ENCODE measurements at places on chromosomes 4 and X. TPM values are rescaled to one million over a fixed set of nuclear protein-coding genes. Genes with fewer than 3 reads are reported as not detected.

GUCY1A1 gene
- 213 TPM for total RNA-seq

IGFBP7 gene
- 116 TPM for total RNA-seq

ZFP42 gene
- not detected for total RNA-seq

LIMCH1 gene
- total RNA-seq: 9.6 TPM

VCX3B gene
- total RNA-seq: not detected

SOX3 gene
- not detected for total RNA-seq

MAGEA2B gene
- not detected for total RNA-seq

KCND1 gene
- total RNA-seq: 0.87 TPM

PRKG2 gene
- total RNA-seq: 25.7 TPM

COL4A5 gene
- total RNA-seq: 5.6 TPM

PROM1 gene
- total RNA-seq: 69.6 TPM

TMSB15A gene
- total RNA-seq: 0.47 TPM

SYN1 gene
- 4.1 TPM for total RNA-seq

PHEX gene
- not detected for total RNA-seq

MAMLD1 gene
- total RNA-seq: 0.69 TPM

AKAP17A gene
- total RNA-seq: 40.8 TPM

CXorf49 gene
- not detected for total RNA-seq

MAP7D2 gene
- 1.7 TPM for total RNA-seq

PFKFB1 gene
- 0.19 TPM for total RNA-seq

ARHGAP4 gene
- total RNA-seq: 35.0 TPM

KLHL15 gene
- total RNA-seq: 3.3 TPM

MGAT4D gene
- not detected for total RNA-seq

FAM156A gene
- 22.2 TPM for total RNA-seq

DNASE1L1 gene
- total RNA-seq: 30.8 TPM

HSD17B13 gene
- 0.36 TPM for total RNA-seq

RASSF6 gene
- total RNA-seq: 41.1 TPM

FOXR2 gene
- total RNA-seq: not detected

CT55 gene
- total RNA-seq: not detected

CXCL11 gene
- not detected for total RNA-seq

GAGE2A gene
- not detected for total RNA-seq

PPP4R3C gene
- not detected for total RNA-seq

MAGEB4 gene
- total RNA-seq: not detected

F8A2 gene
- not detected for total RNA-seq

FIP1L1 gene
- 38.9 TPM for total RNA-seq

PGAM4 gene
- total RNA-seq: not detected

CXXC4 gene
- total RNA-seq: 1.7 TPM

CT45A10 gene
- not detected for total RNA-seq

AKAP4 gene
- not detected for total RNA-seq

XKRX gene
- total RNA-seq: 3.4 TPM

PAGE5 gene
- total RNA-seq: not detected

CT45A2 gene
- total RNA-seq: not detected

HPGDS gene
- total RNA-seq: 5.4 TPM

SULT1E1 gene
- total RNA-seq: not detected

COX7B2 gene
- not detected for total RNA-seq

F8A3 gene
- 5.0 TPM for total RNA-seq

PLK4 gene
- 4.7 TPM for total RNA-seq

GPR34 gene
- 2.0 TPM for total RNA-seq

AVPR2 gene
- 0.54 TPM for total RNA-seq

ETNPPL gene
- not detected for total RNA-seq

EXOC1L gene
- total RNA-seq: not detected

SMIM10 gene
- 0.38 TPM for total RNA-seq

HSFX4 gene
- not detected for total RNA-seq
